ENCODE measurements at places on chromosomes 12 and 14.

- no peak for DNase-seq
Observed at GRCh38 chr12:13091832-13092231, 11.6 kb downstream of the GSG1 start.

GRCh38 chr12:5134861-5135525 is 91.3 kb downstream of the KCNA5 start:
- DNase-seq, result no peak

DNA sequence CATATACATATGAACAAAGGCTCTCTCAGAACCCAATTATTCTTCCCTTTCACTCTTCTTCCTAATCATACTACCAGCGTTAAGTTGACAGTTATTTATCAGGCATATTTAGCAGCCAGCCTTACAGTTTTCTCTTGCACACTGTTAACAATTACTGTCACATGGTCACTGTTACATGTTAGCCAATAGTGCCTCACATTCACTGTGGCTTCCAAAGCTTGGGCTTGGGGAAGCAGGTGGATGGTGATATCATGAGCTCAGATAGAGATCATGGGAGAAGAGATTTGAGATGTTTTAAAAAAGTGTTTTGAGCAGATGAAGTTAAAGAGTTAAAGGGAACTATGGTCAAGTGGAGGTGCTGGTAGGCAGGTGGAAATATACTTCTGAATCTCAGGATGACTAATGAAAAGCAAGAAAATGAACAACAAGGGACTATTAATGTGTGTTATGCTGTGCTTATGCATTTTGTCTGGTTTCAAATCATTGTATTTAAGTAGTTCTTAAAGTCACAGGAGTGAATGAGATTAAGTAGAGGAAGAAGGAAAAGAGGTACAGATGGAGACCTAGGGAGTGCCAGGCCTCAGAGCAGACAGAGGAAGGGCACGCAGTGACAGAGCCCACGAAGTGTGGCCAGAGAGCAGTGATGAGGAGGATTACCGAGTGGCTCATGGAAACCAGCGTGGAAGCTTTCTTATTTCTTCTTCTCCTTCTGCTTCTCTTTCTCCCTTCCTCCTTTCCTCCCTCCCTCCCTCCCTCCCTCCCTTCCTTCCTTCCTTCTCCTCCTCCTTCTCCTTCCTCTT is 39.6 kb downstream of the BICD1 start:
- DNase-seq, result no peak

GRCh38 chr14:57018065-57018464 is 207.8 kb upstream of the OTX2 start:
- DNase-seq, result no peak

DNA sequence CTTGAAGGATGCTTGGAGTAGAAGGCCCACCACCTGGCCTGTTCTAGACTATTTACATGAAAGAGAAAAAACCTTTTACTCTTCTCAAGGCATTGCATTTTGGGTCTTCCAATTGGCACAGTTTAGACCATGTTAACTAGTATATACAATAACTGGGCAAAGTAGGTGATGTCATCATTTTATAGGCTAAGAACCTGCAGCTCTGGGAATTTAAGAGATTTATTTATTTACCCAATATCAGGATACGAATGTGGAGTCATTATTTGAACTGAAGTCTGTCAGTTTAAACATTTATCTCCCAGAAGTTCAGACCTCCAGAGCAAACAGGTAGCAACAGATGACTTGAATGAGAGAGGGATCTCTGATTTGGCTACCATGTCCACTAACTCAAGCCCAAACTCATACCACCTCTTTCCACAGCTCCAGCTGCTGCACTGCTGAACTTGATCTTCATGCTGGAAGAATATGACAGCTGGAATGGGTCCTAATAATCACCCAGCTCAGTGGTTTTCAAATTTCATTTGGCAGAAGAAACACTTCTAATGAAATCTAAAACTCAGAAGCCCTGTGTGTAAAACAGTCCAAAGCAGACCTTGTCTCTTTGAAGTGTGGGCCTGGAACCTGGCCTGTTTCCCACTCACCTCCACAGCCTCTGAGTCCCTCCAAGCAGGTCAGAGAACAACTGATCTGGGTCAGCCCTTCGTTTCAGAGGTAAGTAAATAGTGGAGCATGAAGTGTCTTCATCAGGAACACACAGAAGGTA is 179.2 kb downstream of the EMP1 start:
- no peak for DNase-seq

- DNase-seq, result no peak
Observed at GRCh38 chr12:24759155-24759554, 189.7 kb downstream of the BCAT1 start.

GRCh38 chr14:99507860-99508640 is 26.8 kb downstream of the CCNK start:
- no peak for DNase-seq

GRCh38 chr14:34785223-34786006 is 71.0 kb upstream of the CFL2 start:
- DNase-seq, result no peak
